CD4-positive, alpha-beta T cell treated with Interleukin-6 for 4 hours (primary cell): ENCODE measurements at places on chromosomes 7 and 10.

DNA sequence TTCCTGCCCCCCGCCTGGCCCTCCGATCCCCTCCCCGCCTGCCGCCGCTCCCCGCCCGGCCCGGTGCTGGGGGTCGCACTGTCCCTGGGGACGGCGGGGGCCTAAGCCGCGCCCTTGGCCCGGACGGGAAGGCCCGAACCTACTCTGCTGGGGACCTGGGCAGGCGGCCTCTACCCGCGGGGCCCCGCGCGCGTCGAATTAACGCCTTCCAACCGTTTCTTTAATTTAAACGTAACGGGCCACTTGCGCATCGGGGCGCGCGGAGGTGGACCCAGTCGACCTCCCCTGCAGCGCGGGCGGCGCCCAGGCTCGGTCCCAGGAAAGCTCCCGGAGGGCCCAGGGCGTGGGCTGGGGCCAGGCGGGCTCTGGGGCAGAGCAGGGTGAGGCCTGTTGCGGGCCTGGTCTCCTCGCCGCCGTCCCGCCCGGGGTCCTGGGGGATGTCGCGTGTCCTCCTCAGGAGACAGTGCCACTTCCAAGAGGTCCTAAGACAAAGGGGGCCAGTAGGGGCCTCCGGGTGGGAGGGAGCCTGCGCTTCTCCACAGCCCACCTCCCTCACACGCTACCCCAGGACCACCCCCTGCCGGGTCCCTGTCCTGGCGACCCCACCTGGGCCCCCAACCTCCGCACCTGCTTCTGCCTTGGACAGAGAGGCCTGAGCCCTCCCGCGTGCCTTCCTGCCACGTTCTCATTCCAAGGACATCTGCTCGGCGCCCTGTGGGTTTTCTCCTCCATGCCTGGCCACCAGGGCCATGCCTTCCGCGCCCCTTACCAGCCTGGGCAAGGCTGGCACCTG lies 658 bp upstream of the PTPRN2 start:
- no peak for DNase-seq

GRCh38 chr10:70191972-70192305 lies 21.6 kb upstream of the SAR1A start:
- no peak for DNase-seq

DNA sequence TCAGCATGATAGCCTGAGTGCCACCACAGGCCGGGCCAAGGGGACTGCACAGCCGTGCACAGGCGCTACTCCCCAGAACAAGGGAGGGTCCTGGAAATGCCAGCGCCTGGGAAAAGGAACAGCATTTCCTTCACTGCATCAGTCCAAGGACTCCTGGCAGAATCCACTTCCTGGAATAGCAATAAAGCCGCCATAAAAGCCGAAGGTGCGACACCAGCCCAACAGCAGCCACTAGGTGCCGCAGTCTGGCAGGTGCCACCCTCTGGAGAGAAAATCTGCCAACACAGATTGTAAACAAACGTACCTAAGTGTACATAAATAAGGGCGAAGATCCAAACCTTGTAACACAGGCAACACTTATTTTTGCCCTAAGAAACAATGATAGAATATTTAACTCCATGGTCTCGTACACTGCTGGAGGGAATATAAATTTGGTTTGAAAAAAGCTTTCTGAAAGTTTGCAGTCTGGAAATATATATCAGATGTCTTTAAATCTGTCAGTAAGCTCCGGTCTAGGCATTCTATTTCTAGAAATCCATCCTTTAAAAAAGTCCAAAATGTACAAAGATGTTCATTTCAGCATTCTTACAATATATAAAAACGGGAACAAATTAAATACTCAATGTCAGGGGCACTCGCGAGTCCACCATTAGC lies 22.2 kb downstream of the VOPP1 start:
- no peak for DNase-seq

GRCh38 chr10:14782691-14783363 lies 8.1 kb upstream of the FAM107B start:
- DNase-seq, result peak; percentile 8

- no peak for DNase-seq
Measured at GRCh38 chr7:125061776-125062397, 132.3 kb upstream of the POT1 start.

GRCh38 chr10:62620491-62620890 lies 184.0 kb upstream of the ADO start:
- DNase-seq, result no peak

DNA sequence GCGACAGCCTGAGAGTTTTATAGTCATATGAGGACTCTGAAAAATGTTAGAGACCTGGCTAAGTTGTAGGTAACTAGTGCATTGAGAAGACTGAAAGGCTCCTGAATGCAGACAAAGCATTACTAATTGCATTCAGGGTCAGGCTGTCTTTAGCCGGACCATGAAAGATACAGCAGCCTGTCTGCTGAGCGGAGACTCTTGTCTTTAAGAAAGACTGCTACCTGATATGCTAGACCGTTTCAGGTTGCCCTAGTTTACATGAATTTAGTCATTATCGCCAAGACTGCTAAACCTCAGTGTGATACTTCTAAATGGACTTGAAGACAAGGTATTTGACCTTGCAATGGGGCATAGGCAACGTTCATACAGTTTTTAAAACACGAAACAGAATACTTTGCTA lies 81.2 kb downstream of the BMPR1A start:
- DNase-seq, result no peak

GRCh38 chr7:954330-955238 lies at the start of gene ADAP1:
ADAP1 (minus strand) TSS chr7:954680; CDS start chr7:954477, 203 bp downstream.
- DNase-seq, result peak; percentile 75

GRCh38 chr7:99141334-99141733 lies 2.6 kb downstream of the SMURF1 start:
- no peak for DNase-seq

GRCh38 chr10:119522747-119523426 lies 19.6 kb downstream of the RGS10 start:
- DNase-seq, result no peak

- DNase-seq, result no peak
Measured at GRCh38 chr7:112752576-112752975, 37.6 kb downstream of the TMEM168 start.
